ENCODE measurements at places on chromosomes 2 and 18. TPM values are rescaled to one million over a fixed set of nuclear protein-coding genes. Genes with fewer than 3 reads are reported as not detected.

The STPG4 gene
- total RNA-seq, result not detected

The ADD2 gene
- total RNA-seq, result 0.04 TPM

The RFTN2 gene
- total RNA-seq, result not detected

The DNAH7 gene
- not detected for total RNA-seq

The ARHGAP15 gene
- total RNA-seq, result not detected

The GCG gene
- not detected for total RNA-seq

The ST8SIA3 gene
- total RNA-seq, result not detected

The VWA3B gene
- total RNA-seq, result 0.08 TPM

The DCDC2C gene
- total RNA-seq, result not detected

The CCL20 gene
- total RNA-seq, result 10.0 TPM

The NT5C1B gene
- total RNA-seq, result not detected

The EGR4 gene
- not detected for total RNA-seq

The CTLA4 gene
- total RNA-seq, result not detected

The IL1RL1 gene
- 4.3 TPM for total RNA-seq

The BMPR2 gene
- total RNA-seq, result 13.7 TPM

The B3GNT7 gene
- 0.34 TPM for total RNA-seq

The HOXD4 gene
- not detected for total RNA-seq

The PAX8 gene
- 3.7 TPM for total RNA-seq

The PRKAG3 gene
- not detected for total RNA-seq

The GALR1 gene
- total RNA-seq, result not detected

The REG1B gene
- total RNA-seq, result not detected

The RAX gene
- total RNA-seq, result not detected

The FLACC1 gene
- not detected for total RNA-seq

The DCAF17 gene
- total RNA-seq, result 15.5 TPM

The SAG gene
- not detected for total RNA-seq

The MDH1 gene
- 190 TPM for total RNA-seq

The LGALSL gene
- 10.6 TPM for total RNA-seq

The RGPD4 gene
- not detected for total RNA-seq

The SPDYA gene
- not detected for total RNA-seq
